ENCODE measurements at places on chromosomes 6 and 20.

DNA sequence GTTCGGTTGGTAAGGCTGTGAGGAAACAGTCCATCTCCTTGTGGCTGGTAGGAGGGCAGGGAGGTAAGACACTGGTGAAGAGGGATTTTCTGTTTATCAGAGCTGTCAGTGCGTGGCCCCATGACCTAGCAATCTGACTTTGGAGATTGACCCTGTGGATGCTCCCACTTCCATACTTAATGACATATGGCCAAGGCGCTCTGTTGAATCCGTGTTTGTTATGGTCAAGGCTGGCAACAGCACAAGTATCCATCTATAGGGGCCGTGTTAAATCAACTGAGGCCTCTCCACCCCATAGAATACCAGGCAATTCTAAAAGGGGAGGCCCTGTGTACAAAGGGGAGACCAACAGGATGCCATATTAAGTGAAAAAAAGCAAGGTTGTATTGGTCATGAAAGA, 25.6 kb upstream of the FOXC1 start:
- no peak for DNase-seq

GRCh38 chr6:54031169-54031568, 80.1 kb upstream of the MLIP start:
- no peak for DNase-seq

DNA sequence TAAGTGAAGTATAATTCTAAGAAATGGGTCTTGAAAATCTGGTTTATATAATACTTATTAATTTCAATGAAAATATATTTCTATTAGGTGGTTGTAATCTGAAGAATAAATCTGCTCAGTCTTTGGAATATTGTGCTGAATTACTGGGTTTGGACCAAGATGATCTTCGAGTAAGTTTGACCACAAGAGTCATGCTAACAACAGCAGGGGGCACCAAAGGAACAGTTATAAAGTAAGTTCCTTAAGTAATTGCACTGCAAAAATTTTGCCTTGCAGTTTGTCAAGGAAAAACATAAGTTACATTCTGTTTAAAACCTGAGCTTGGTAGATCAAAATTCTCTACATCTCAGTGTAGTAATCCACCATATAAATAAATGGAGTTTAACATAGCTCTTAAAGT, 106.0 kb downstream of the MYO6 start:
- peak; percentile 5 for DNase-seq

- no peak for DNase-seq
Measured at GRCh38 chr20:38883081-38883980, 42.9 kb upstream of the FAM83D start.

GRCh38 chr6:107731422-107732319, 92.4 kb downstream of the SCML4 start:
- DNase-seq: no peak

GRCh38 chr6:116536216-116536621, 9.3 kb downstream of the TRAPPC3L start:
- DNase-seq: no peak

DNA sequence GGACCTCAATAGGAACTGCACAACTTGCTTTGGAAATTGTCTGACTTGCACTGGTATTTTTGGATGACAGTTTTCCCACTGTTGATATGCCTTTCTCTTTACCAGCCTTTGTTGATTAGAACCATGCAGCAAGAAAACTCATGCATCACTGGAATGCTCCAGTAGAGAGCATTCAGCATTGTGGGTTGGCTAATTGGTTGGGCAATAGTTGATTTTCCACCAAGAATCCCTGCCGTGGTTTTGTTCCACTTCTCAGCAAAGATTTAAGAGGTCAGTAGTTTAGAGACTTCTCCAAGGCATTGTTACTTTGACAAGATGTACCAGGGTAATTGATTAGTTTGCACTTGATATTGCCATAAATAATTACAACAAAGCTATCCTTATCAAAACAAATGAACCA, 260.0 kb downstream of the DHX35 start:
- DNase-seq: no peak

DNA sequence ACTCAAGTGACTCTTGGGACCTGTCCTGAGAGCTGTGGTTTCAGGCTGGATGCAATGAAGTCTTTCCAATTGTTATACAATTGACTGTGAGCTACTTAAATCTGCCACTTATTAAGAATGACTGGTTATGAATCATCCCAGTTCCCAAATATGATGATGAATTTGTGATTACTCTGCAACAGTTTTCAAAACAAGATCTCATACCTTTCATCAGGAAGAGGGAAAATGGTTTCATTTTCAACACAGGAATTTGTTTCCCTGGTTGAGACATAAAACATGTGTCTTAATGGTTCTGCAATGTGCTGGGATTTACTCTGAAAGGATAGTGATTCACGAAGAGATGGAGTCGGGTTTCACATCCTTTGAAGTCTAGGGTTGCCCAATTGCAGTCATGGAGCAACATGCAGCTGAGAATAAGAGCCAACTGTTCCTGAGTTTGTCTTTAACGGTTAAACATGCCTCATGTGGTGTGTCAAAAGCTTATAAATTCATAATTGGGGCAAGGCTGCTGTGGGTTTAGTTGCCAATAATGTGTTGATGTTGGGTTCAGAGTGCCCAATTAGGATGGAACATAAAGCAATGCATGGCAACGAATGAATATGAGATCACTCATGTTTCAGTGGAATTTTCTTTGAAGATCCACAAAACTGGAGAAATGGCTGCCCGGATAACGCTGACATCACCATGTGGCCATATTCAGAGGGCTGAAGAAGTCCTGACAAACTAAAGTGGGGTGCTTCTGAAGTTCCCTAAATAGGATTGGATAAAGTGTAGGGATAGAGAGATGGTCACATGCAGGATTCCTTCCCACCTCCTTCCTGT, 41.0 kb downstream of the CYP24A1 start:
- DNase-seq: no peak

DNA sequence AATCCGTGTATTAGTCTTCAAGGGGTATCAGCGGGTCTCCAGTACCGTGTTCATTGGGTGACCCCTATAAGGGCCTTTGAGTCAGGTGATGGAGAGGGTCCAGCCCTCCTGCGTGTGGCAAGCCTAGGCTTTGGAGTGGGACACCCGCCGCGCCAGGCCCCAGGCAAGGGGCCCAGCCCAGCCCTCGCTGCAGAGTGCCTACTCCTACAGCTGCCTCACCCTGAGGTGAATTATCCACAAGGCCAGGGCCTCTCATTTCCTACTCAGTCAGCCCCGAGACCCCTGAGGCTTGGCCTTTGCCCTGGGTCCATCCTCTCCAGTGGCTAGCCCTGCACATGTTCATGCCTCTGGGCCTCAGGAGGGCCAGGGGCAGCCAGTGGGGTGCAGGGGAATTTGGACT, 45.1 kb downstream of the TMEM242 start:
- no peak for DNase-seq

- no peak for DNase-seq
Measured at GRCh38 chr6:67633058-67633457, 1002.0 kb upstream of the ADGRB3 start.

GRCh38 chr6:128495536-128496333, 24.7 kb downstream of the PTPRK start:
- DNase-seq: no peak

DNA sequence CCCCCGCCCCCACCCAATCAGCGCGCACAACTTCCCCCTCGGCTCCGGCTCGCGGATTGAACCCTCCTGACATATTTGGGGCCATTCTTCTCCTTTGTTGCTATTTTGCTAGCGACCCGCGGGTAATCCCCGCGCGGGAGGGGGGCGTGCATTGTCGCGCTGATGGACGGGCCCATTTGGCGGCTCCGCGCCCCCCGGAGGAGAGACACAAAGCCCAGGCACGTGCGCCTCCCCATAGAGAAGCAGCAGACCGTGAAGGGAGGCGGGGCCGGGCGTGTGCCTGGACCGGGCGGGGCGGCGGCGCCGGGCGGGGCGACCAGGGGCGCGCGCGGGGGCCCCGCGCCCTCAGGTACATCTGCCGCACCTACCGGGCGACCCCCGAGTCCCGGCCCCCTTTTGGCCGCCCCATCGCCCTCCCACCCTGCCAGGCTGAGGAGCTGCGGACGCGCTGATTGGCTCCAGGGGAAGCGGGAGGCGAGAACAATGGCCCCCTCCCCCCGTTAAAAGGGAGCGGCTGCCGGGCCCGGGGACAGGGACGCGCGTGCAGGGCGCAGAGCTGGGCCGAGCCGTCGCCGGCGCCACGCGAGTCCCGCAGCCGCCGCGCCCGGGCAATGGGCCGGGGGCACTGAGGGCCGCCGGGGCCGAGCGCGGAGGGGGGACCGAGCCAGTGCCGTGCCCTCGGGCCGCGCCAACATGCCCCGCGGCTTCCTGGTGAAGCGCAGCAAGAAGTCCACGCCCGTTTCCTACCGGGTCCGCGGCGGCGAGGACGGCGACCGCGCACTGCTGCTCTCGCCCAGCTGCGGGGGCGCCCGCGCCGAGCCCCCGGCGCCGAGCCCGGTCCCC, at the start of gene INSM1:
TSS of gene INSM1 (plus strand) at position 530 of the 843 bp plus-strand sequence. CDS start at position 694, 164 bp downstream.
- DNase-seq: peak; percentile 60

- no peak for DNase-seq
Measured at GRCh38 chr6:22651731-22652130, 82.4 kb downstream of the HDGFL1 start.

DNA sequence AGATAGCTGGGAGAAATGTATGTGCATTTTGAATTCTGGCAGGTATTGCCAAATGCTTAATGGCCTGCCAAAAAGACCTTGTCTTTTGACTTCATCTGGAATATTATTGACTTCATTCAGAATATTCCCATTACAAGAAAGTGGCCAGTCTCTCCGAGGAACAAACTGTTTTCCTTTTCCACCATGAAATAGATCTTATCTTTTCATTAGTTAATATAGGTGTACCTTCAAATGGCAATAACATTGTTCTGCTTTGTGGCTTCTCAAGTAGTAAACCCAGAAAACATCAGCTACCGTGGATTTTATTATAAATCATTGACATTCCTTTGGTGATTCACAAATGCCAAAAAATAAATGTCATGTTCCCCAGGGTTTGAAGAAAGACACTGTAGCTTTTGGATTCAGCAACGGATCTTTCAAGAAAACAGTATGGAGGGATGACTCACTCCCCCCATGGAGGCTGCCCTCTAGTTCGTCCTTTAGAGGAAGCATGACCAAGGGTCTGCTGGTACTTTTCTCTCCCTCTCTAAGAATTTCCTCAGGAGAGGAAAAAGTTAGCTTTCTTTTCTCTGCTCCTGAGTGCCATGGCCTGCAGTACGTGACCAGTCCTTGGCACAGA, 1.1 kb upstream of the RNF182 start:
- DNase-seq: no peak

DNA sequence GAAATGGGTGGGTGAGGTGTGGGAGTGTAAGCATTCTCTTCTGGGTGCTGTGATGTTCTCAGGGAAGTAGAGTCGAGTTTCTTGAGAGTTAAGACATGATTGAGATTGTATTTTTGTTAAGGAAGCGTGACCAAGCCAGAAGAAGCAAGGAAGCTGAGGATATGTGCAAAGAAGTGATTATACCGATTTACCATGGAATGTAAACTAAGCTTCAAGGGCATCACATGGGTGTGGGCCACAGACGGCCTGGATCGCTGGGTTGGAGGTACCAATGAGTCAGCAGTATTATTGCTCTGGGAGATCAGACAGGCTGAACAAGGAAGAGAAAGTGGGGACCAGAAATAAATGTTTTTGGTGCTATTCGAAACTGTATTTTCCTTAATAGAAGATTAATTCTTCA, 184.1 kb upstream of the GMDS start:
- no peak for DNase-seq

DNA sequence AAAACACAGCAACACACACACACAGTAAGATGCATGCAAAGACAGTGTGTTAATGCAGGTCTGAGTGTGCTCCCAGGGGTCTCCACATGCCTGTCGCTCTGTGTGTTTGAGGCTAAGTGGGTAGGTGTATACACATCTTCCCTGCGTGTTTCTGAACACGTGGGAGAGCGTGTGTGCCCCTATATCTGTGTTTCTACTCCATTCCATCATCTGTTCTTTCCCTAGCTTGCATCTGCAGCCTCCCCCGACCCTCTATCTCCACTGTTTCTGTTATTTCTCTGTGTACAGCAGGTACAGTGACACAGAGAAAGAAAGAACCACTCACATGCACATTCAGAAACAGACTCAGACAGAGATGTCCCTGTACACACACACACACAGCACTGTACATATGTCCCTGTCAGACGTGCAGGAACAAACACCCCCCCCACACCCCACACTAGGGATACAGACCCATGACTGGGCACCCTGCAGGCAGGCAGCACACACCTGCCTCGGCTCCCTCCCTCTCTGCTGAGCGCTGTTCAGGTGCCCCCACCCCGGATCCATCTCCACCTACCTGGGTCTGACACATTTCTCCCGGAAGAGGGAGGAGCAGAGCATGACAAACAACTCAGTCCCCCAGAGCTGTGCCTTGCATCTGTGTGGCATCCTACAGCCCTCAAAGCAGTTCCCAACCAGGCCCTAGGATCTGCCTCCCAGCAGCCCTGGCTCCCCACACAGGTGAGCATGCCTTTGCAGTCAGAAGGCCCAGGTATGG, 27.6 kb downstream of the KCNK15 start:
- no peak for DNase-seq

DNA sequence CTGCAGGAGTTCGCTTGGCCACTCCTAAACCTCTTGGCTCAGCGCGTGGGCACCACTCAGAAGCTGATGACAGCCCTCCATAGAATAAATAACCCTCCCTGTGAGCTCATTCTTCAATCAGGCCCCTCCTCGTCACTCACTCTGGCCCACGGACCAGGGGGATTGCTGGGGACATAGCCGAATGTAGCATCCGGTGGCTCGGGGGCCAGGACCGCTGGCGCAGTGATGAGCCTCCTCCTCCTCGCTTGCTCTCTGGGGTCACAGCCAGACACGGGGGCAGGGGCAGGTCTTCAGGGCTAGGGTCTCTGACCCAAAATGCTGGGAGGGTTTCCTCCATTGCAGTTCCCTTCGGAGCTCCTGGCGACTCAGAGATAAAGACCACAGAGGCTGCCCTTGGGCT, 79.9 kb downstream of the TFAP2C start:
- DNase-seq: no peak

GRCh38 chr6:170193326-170193821, 97.5 kb downstream of the DLL1 start:
- no peak for DNase-seq

GRCh38 chr20:41142919-41143318, 5.6 kb downstream of the PLCG1 start:
- DNase-seq: peak; percentile 41

- DNase-seq: no peak
Measured at GRCh38 chr20:4681991-4682401, 39.7 kb upstream of the PRND start.

GRCh38 chr6:107653861-107654394, 164.0 kb downstream of the SOBP start:
- no peak for DNase-seq

DNA sequence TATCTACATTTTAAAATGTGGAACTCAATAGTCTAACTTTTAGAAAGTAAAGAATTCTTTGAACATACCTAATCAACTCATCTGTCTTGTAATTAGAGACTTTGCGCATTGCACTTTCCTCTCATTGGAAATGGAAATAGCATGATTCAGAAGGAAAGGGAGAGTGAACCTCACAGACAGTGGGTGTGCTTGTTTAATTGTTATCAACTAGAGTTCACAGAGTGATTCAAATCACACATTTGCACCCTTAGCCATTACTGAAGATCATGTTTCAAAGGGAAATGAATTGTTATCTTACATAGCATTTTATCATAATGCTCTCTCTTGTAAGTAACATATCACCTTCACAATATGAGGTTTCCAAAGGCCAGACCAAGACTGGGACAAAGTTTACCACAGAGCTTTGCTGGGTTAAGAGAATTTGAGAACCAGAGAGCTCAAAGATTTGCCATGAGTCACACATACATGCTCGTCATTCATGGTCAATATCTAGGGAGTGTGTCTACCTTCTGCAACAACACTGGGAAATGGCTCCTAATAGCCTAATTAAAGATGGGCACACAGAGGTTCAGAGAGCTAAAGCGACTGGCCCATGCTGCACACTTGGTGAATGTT, 21.5 kb downstream of the GSTA3 start:
- DNase-seq: no peak

- no peak for DNase-seq
Measured at GRCh38 chr6:14381829-14382677, 264.5 kb downstream of the CD83 start.

Data from activated CD4-positive, alpha-beta T cell treated with anti-CD3 and anti-CD28 coated beads, Interleukin-2, amount 50 U/mL, for 48 hours (primary cell).